Activated CD4-positive, alpha-beta T cell treated with anti-CD3 and anti-CD28 coated beads, Interleukin-2, amount 10 ng/mL, durations not matched to agents 7 days and 5 days (primary cell): ENCODE measurements at places on chromosomes 1 and 21. TPM values are rescaled to one million over a fixed set of nuclear protein-coding genes. Genes with fewer than 3 reads are reported as not detected.

NEXN gene
- 5.7 TPM for total RNA-seq

PLA2G2C gene
- not detected for total RNA-seq

VASH2 gene
- total RNA-seq, result 0.12 TPM

TMCO4 gene
- 13.3 TPM for total RNA-seq

INSRR gene
- total RNA-seq, result 0.05 TPM
